Neural cell (in vitro differentiated cells): ENCODE measurements at places on chromosomes 16 and 17. TPM values are rescaled to one million over a fixed set of nuclear protein-coding genes. Genes with fewer than 3 reads are reported as not detected.

The KRT40 gene
- not detected in 2 replicates for polyA plus RNA-seq

The SLC35G6 gene
- not detected in 2 replicates for polyA plus RNA-seq

The TVP23A gene
- polyA plus RNA-seq, result 8.8 and 9.1 TPM in 2 replicates

The BCL7C gene
- polyA plus RNA-seq, result 39.2 and 44.9 TPM in 2 replicates

The TGFB1I1 gene
- 0.38 and 2.5 TPM in 2 replicates for polyA plus RNA-seq

The RNU2-1 gene
- polyA plus RNA-seq, result not detected in 2 replicates
